ENCODE measurements at places on chromosomes 11 and 22. TPM values are rescaled to one million over a fixed set of nuclear protein-coding genes. Genes with fewer than 3 reads are reported as not detected.

The RBMXL2 gene
- 0.06 TPM for polyA plus RNA-seq

The OR56A1 gene
- not detected for polyA plus RNA-seq

- DNase-seq, result no peak
Measured at GRCh38 chr22:22099194-22099486, 116.6 kb upstream of the TOP3B start.

DNA sequence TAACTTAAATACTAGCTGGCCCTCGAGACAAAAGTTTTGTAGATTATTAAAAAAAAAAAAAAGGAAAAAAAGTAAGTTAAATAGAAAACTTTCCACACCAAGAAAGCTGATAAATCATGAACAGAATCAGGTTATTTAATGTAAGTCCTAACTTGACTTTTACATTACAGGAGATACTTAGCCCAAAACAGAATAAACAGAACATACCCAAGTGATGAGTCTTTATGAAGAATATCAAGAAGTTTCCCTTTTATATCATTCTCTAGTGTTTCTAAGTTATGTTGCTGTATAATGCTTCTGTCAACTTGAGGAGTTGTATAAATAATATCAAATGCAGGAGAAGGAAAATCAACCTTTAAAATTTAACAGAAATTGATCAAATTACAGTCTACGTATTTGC lies 44.5 kb upstream of the RPS13 start:
- DNase-seq, result no peak

DNA sequence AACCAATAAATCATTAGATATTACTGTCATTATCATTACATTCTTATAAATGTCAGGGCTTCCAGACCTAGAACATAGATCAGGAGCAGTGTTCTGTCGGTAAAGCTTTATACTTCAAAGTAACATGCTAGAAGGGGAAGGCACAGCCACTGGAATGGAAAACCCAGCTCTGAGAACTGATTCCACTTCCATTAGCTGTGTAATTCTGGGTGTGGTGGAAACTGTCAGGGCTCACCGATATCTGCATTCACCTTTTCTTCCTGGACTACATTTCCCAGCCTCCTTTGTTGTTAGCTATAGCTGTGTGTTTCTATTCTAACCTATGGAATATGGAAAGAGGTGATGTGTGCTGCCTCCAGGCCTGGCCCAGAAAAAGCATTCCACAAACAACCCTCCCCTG lies 585.8 kb downstream of the BUD13 start:
- DNase-seq, result no peak

- no peak for DNase-seq
Measured at GRCh38 chr11:105368711-105369110, 229.1 kb upstream of the CARD18 start.

GRCh38 chr11:69949327-69949726 lies 128.8 kb upstream of the ANO1 start:
- DNase-seq, result no peak

The RFPL1 gene
- polyA plus RNA-seq, result not detected

DNA sequence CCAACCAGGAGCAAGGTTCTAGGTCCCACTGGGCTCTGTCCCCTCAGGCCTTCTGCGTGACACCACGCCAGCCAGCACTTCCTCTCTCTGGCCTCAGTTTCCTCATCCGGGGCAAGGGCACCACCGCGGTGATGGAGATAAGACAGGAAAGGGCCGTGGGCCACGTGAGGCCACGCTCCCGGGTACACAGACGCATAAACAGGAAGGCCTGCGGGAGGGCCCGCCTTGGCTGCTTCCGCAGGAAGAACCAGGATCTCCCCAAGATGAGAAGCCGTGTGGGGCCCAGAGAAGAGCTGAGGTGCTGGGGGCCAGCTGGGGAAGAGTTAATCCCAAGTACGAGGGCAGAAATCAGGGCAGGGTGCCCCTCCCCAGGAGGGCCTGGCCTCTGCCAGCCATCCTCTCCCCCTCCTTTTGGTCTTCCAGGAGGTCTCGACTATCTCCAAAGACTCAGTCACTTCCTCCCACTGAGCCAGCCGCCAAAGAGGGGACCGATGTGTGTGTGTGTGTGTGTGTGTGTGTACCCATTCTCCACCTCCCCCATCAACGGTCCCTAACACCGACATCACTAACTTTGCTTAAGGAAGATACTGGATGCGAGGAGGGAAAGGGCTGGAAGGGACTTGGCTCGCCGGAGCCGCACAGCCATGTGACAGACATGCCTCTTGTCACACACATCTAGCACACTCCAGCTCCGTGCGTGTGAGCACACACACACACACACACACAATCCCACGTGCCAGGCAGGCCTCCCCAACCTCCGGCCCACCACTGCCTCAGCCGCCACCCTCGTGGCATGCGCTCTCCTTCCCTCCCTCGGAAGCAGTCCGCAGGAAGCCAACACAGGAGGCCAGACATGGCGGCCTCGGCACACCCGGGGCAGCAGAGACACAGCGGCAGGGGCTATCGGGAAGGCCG lies 1.4 kb downstream of the MFNG start:
- DNase-seq, result no peak

GRCh38 chr22:20641198-20641892 lies 132.6 kb upstream of the SERPIND1 start:
- no peak for DNase-seq

The RIMBP3C gene
- polyA plus RNA-seq, result 0.22 TPM

DNA sequence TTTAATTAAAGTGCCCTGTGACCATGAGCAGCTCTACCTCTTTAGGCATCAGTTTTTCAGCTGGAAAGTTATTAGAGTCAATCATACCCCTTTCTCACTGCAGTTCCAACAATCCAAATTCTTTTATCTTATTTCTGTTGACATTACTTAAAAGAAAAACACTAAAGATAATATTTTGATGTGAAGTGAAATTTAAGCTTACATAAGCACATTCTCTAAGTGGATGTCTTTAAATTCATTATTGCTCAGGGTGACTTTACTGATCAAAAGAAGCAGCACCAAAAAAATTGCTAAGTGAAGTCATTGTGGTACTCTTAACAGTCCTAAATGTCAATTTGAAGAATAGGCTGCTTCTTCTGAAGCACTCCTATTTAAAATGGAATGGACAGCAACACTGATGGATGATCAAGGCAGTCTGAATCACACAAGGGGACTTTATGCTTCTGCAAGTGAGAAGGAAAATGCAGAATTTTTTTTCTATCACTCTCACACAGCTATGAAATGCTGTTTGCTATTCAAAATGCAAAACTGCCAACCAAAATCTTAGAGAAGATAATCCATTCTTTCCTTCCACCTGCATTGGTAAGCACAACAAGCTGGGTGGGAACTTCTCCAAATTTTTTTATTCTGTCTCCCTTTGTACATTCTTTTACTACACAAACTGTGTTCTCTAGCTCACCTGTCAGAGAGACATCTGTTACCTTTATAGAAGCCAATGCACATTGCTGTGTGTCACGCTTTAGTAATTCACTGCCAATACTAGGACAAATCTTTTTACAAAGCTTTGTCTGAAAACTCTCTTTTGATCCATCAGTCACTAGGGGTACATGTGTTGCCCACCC lies 179.9 kb downstream of the GRIA4 start:
- no peak for DNase-seq

GRCh38 chr11:78190374-78190773 lies 1.7 kb downstream of the USP35 start:
- no peak for DNase-seq

DNA sequence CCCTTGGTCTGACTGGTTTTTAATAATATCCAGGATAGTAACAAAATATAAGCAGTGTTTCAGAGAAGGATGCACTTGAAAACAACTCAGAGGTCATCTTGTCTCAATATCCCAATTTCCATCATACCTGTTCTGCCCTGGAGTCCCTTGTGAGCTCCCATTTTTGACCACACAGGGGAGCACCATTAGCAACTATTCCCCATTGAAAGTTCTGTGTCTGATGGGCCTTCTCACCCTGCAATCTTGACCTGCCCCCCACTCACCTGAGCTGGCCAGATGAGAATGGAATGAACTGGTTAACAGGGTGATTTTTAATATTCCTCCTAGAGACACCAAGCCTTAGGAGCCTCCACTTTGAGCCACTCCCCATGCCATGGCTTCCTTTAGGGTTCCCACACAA lies 3.8 kb upstream of the CAPN5 start:
- no peak for DNase-seq

DNA sequence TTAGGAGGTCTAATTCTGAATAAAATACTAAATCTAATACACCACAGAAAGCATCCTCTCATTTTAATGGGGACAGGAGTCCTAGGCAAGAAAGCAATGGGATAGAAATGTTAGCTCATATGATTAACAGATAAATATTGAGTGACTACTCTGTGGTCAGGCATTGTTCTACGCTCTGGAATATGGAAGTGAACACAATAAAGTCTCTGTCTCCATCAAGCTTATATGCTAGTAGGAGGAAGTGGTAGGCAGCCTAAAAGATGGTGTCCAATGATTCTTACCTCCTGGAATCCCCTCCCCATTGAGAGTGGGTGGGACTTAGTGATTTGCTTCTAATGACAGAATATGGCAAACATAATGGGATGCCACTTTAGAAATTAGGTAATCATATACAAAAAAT lies 160.3 kb upstream of the PDGFD start:
- no peak for DNase-seq

DNA sequence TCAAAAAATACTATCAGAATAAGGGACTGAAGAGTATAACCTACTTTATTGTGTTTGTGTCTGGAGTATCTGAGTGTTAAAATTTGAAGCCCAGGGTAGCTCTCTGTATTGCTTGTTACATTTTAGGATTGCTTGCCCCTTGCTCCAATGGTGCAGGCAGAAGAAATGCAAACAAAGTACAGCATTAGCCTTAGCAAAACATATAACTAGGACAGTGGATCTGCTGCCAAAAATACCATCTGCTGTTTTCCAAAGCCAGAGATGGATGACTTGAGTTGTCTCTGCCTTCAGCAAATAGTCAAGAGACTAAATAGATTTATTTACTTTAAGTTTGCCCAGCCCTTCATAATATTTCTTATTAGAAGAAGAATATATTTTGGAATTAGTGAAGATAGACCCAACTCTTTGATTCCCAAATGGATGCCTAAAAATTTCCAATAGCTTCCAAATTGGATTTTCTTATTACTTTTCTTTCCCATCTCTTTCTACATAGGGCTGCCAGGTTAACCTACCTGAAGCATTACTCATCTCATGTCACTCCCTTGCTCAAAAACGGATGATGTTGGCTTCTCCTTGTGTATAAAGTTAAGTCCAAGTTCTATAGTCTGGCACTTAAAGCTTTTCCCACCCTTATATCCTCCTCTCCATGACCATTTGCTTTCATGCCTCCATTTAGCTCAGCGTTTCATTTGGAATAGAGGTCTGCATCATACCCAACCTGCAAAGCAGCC lies 66.3 kb downstream of the LDLRAD3 start:
- DNase-seq, result peak; percentile 62

DNA sequence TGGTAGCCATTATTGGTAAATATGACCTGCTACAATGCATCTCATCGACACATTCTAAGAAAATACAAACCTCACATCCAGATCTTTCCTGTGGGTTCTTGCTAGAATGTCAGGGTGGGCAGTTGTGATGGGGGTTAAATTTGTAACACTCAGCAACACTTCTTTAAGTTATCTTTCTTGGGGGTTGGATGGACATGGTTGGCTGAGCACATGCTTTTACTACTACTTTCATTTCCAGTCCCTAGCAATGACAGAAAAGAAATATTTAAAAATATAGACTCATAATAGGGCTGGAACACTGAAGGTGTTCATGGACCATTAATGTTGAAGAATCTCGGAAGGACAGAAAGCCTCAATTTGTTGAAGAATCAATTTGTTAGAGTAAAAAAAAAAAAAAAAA lies 57.6 kb downstream of the APOL3 start:
- DNase-seq, result no peak

DNA sequence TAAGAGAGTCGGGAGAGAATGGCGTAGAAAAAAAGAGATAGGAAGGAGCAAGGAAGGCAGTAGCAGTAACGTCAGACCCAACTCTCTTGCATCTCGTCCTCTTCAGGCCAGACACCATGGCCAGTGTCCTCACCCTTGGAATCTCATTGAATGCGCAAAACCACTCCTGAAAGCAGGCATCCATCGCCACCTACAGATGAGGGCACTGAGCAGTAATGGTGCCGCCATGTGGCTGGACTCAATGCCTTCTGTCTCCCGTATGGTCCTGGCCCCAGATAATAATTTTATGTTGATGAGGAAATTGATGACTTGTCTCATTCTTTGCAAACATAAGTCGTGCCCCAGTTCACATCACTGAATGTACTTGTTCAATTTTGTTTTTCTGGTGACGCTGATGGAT lies 17.8 kb upstream of the ALX4 start:
- no peak for DNase-seq

DNA sequence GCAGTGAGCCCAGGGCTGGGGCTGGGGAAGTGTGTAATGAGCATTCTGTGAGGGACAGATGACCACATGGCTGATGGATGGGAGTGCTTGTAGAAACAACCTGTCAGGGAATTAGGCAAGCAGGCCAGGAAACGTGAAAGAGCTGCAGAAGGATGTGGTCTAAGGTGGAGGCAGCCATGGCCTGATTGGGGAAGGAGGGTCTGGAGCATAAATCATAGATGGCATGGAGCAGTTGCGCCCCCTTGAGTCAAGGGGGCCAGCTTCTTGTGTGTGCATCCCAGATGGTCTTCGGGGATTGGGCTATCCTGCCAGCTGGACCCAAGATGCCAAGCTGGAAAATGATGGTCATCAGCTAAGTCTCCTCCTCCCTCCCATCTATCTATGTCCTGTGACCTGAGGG lies 119.4 kb upstream of the CLPB start:
- no peak for DNase-seq

DNA sequence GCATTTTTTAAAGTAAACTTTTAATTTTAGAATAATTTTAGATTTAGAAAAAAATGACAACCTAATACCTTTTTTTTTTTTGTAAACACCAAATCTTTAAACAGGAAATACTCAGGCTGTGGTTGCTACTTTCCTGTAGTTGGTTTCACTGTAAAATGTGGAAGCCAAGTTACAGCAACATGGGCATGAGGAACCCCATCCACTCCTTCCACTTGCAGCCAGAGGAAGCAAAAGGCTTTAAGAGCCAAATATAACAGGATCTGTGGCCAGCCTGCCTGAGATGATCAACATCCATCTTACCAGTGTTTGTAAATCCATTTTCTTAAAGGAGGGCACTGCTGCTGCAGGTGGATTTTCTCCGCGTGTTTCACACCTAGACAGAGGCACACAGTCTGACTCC lies 66.2 kb downstream of the TNRC6B start:
- DNase-seq, result no peak

DNA sequence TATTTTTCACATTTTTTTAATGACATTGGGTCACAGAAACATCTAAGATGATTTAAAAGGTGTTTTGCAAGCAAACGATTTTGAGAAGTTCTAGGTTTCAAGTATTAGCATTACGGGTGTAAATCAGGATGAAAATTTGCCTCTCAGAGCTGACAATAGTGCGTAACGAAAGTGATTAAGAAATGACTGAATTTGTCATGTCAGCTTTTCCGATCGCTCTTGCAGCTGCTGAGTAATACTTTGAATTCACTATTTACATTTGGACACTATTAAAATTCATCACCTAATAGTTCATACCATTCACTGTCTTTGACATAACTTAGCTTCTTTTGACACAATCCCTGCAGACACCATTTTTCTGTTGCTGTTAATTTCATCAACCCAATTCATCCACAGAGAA lies 205.2 kb downstream of the SOX6 start:
- DNase-seq, result no peak

- DNase-seq, result no peak
Measured at GRCh38 chr11:132423266-132423665, 1052.9 kb downstream of the NTM start.
